ENCODE measurements at places on chromosomes 2 and 18.
A peak's percentile ranks its signal among the peaks of the same experiment; 100 is the strongest.

DNA sequence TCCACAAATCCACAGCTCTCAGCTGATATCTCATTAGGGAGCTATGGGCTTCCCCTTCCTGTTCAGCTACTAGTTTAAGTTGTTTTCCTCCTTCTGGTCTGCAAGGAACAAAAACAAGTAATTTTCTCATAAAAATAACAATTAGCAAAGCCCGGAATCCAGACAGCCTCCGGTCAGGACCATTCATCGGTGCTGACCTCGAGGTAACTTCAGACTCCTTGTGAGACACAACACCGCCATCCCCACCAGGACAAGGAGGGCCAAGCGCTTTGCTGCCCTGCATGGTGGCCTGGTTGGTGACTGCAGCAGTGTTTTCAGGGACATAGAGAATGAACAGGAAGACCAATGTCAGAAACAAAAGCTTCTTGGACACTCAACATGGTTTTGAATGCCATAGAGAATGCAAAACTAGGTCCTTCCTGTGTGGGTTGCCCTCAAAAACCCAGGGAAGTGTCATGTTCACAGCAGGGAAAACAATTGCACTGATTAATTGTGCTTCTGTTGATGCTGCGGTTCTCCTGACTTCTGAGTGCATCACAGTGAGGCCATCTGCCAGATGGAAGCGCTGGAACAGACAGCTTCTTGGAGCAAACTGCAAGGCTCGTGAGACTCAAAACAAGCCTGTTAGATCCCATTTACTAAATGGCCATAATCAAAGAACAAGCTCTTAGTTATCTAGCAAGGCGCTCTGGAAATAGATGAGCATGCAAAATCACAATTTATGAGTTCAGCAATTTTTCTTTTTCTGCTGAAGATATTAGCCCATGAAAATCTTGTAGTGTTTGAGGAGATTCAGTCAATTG lies 77.1 kb downstream of the HS1BP3 start:
- no peak for DNase-seq

DNA sequence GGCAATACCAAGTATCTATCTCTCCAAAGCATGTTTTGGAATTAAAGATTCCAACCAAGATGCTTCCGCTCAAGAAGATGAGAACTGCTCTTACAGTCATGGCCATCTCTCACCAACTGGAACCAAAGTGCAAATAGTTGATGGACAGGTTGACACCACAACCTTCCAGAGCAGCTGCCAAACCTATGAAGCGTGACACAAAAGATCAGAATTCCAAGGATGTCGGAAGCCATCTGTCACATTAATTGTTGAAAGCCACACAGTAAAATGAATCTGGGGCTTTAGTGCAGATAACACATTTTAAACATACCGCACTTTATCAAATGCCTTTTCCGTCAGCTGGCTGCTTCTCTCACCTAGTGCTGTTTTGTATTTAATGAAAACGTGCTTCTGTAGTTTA lies 195.7 kb downstream of the CDH20 start:
- no peak for DNase-seq

DNA sequence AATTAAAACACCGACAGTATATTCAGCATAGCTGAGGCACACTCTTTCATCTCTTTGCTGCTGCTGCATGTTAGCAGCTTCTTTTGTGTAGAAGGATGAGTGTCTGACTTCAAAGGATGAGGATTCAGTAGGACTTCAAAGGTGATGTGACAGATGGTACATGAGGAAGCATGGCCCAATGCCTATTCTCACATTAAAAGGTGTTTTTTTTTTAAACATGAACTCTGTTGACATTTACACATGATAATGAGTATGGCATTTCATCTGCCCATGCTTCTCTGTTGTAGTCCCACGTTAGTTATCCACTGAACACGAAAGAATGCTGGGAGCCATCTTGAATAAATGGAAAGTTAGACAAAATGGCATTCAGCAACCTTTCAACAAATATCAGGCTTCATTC lies 1950.8 kb upstream of the PIK3C3 start:
- DNase-seq = no peak

GRCh38 chr2:44740678-44741077 lies 200.8 kb upstream of the SIX3 start:
- no peak for DNase-seq

GRCh38 chr2:114091010-114091409 lies 201.1 kb downstream of the ACTR3 start:
- DNase-seq = no peak

- DNase-seq = no peak
Measured at GRCh38 chr18:45250479-45250878, 364.8 kb upstream of the SLC14A2 start.

DNA sequence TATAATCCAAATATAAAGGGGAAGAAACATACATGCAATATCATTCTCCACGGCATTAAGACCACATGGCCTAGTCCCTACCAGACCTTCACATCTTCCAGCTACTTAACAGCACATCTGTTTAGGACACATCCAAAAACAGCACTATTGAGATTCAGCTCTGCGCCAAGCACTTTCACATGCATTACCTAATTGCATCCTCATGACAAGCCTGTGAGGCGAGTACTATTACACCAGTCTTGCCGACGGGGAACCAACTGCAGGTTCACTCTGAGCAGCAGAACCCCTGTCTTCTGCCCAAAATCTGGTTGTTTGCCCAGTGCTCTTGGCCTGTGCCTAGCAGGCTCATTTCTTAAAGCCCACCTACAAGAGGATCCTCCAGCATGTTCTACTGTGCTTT lies 66.7 kb downstream of the AAK1 start:
- DNase-seq = no peak

GRCh38 chr2:4791488-4791887 lies 900.7 kb upstream of the SOX11 start:
- DNase-seq = no peak

- no peak for DNase-seq
Measured at GRCh38 chr2:150224321-150224720, 263.1 kb downstream of the RND3 start.

DNA sequence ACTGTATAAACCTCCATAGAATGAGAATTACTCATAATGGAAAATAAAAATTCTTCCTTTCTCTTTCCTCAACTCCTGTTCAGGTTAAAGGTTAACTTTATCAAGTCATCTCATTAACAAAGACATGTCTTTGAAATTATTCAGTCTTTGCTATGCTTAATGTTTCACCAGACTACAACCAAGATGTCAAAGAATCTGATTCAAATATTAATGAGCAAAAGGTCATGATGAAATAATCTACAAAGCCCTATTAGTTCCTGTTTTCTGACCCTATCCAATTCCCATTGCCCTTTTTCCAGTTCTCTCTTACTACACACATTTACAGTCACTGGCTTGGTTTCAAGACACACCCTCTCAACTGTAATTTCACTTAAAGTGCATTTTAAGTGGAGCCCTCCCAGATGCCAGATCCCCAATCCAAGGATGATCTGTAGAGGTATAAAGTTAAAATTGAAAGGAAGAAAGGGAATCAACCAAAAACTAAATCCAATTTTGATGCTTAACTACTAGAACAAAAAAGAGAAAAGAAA lies 246.9 kb upstream of the CYP26B1 start:
- DNase-seq = peak; percentile 2

DNA sequence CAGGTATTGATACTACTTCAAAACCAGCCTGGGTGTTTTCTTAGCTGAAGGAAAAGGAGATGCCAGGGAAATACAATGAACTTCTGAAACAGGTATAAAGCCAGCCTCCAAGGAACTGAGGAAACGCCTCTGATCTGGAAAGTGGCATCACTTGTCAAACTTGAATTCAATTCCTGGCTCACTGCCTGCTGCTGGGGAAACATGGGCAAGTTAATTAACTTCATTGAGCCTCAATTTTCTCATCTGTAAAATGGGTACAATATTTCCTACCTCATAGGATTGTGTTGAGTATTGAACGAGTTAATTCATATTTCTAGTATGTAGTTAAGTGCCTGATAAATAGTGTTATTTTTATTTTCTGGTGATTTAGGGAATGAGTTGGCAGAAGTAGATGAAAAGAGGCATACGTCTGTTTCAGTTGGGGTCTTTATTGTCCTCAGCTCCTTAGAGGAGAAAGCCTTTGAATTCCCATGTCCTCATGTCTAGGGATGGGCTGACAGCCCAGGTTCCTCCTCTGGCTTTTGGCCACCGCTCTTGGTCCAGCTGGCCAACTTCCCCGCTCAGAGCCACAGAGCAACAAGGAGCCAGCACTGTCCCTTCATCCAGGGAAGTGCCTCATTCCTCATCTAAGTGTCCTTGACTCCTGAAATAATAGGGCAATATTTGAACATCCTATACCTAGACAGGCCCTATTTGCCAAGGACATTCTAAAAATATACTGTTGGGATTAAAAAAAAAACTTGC lies 210.5 kb upstream of the GATA6 start:
- no peak for DNase-seq

- no peak for DNase-seq
Measured at GRCh38 chr18:42527766-42528165, 572.7 kb downstream of the PIK3C3 start.

- no peak for DNase-seq
Measured at GRCh38 chr18:48116017-48116416, 185.6 kb upstream of the SMAD2 start.

- DNase-seq = no peak
Measured at GRCh38 chr2:141699573-141699972, 431.2 kb downstream of the LRP1B start.

- no peak for DNase-seq
Measured at GRCh38 chr18:65239787-65240186, 511.0 kb upstream of the CDH7 start.

GRCh38 chr18:3384664-3385563 lies 65.1 kb upstream of the TGIF1 start:
- DNase-seq = no peak

DNA sequence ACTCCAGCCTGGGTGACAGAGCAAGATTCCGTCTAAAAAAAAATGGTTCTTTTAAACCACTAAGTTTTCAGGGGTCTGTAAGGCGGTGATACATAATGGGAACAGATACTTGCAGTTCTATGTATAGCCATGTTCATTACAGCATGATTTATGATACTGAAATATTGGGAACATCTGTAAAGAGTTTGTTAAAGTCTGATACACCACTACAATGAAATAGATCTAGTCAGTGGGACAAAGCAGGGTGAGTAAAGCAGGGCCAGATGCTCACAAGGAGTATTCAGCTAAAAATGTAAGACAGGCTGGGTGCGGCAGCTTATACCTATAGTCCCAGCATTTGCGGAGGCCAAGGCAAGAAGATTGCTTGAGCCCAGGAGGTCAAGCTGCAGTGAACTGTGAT lies 6.2 kb upstream of the ING5 start:
- DNase-seq = no peak

Data from HFF-Myc (cell line).